HEK293T (cell line): ENCODE measurements at places on chromosomes 11 and 22.

DNA sequence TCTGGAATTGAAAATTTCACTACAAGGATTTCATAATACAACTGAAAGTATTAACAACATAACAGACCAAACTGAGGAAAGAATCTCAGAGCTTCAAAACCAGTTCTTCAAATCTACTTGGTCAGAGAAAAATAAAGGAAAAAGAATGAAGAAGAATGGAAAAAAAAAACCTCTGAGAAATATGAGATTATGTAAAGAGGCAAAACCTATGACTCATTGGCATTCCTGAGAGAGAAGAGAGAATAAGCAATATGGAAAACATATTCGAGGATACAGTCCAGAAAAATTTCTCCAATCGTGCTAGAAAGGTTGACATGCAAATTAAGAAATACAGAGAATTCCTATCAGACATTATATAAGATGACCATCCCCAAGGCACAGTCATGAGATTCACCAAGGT lies 23.4 kb upstream of the GPR83 start:
- no peak for DNase-seq

DNA sequence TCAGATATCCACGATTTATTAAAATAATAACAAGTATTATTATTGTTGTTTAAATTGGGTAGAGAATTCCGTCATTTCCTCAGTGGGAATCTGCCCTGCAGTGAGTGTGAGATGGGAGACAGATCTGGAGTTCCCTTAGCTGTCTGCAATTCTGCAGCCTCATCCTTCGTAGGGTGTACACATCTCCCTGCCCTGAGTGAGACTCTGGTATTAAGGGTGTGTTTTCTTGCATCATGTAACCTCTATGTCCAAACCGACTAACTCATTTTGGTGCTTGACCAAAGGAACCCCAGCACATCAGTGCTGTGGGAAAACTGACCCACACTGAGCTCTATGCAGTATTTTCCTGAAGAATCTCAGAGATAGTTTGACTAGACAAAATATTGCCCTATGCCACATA lies 157.6 kb downstream of the LDLRAD3 start:
- DNase-seq: no peak

DNA sequence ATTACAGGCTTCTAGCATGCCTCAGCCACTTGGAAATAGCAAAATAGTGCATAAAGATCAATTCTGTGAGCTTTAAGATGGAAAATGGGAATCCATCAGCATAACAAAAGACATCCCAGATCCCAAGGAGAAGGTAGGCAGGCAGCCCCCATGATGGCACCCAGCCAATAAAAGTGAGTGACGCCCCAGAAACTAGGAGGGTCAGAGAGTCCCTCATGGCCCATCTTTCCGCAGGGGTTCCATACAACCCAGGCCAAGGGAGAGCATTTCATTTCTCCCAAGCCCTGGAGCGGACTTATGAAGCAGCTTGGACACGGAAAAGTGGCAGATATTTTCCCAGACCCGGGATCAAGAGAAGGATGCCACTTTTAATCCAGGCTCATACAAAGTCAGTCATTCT lies 93.3 kb downstream of the ZC3H12C start:
- no peak for DNase-seq

- DNase-seq: no peak
Measured at GRCh38 chr11:121281698-121282097, 10.9 kb upstream of the SC5D start.

GRCh38 chr11:19562156-19562555 lies 150.5 kb upstream of the NAV2 start:
- no peak for DNase-seq

- DNase-seq: no peak
Measured at GRCh38 chr11:10975287-10975721, 117.5 kb upstream of the ZBED5 start.

DNA sequence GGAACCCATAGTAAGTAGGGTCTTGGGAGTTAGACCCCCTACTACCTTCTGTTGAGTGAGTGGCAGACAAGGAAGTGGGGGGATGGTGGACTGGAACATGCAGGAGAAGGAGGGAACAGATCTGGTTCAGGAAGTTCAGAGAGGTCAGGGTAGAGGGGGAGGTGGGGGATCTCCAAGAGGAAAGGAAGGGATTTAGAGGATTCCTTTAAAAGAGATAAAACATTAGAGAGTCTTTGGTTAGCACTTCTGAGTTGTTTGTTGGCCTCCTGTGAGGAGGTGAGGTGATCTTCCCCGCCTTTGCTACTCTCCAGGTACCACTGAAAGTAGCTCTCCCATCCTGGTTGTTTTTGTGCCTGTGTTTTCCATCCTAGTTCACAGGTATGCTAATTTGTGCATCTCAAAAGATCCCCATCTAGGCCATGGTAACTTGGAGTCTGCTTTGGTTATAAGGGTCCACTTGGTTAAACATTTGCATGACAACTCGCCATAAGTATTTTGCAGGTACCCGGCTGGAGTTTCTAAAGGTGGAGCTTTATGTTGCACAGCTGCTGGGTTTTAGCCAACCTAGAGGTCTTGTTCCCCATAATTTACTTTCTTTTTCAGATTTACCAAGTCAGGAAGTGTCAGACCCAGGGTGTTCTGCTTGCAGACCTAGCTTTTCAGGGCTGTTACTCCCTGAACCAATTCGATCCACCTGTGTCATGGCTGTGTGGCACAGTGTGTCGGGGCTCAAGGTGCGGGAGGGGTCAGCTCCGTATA lies 79.3 kb upstream of the SORL1 start:
- no peak for DNase-seq

- DNase-seq: no peak
Measured at GRCh38 chr11:31804312-31805036, 6.6 kb downstream of the PAX6 start.

DNA sequence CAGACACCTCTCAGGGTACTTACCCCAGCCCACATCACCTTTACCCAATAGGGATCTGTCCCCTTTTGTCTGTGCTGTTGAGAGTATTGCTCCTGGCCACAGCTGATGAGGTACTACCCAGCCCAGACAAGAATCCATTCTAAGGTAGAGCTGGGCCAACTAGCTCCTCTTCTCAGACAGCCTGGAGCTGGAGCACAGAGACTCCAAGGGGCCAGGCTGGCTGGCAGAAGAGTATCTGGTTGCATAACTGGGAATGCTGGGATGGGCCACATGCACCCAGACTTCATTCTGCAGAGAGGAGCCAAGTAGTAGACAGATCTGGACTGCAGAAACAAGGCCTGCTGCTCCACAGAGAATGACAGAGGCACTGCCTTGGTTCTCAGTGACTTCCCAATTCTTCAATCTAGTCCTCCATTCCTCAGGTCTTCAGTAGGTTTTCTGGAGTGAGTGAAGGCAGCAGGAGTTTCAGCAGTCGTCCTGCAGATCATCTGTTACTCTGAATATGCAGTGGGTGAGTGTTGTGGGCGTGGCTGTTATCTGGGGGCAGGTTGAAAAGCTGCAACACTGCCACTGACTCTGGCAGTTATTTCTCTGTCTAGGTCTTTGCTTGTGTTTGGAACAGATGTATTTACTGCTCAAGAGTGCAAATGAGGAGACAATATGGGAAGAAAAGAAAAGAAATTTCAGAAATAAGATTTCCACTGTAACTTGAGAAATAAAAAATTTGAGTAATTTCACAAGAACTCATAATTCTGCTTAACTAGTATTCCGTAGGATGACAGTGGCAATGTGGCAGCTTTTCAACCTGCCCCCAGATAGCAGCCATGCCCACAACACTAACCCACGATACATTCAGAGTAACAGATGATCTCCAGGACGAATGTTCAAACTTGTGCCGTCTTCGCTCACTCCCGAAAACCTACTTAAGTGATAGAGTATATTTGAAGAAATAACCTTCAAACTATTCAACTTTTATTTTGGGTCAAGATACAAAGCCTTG lies 34.9 kb downstream of the MAPK1 start:
- DNase-seq: no peak

GRCh38 chr11:13207665-13208594 lies 69.7 kb upstream of the BMAL1 start:
- DNase-seq: no peak

- DNase-seq: no peak
Measured at GRCh38 chr11:42709216-42709615, 602.6 kb upstream of the API5 start.

DNA sequence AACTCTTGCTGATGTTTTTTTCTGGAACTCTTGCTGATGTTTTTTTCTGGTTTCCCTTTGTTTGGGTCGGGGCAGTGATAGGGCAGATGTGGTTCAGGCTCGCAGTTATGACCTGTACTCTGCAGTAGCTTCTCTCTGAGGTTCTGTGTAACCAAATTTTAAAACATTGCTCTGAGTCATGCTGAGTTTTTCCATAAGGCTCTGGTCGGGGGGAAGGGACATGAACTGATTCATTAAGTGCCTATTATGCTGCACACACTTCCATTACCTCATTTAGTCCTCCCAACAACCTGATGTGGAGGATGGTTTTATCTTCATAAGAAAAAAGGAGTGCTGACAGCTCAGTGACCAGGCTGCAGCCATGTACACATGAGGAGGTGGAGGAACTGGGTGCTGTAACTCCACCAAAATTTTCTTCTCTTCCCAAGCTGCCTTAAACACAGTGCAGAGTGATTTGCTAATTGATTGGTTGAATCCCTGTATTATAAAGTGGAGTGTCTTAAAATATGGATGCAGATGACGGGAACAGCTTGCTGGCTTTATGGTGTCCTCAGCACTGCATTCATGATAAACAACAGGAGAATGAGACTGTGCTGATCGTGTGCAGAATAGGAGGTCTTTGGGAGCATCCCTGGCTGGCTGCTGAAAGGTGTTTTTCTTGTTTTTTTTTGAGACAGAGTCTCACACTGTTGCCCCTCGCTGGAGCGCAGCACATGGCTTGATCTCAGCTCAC lies 19.1 kb downstream of the TNRC6B start:
- no peak for DNase-seq

DNA sequence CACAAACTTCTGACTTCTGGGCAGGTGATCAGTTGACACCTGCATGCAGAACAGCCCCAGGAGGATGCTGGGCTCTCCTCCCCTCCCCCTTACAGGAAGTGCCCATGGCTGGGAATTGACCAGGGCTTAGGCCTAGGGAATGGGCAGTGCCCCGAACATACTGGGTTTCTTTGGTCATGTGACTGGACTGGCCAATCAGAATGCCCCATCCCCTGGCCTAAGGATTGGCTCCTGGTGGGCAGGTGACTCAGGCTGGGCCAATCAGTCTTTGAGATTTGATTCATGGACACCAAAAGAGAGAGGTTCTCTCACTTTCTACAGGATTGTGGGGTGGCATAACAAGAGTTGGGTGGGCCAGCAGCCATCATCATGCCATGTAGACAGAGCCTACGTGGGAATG lies 37.1 kb downstream of the MCM5 start:
- peak; percentile 66 for DNase-seq

GRCh38 chr11:125446279-125446678 lies 49.8 kb downstream of the FEZ1 start:
- DNase-seq: no peak

DNA sequence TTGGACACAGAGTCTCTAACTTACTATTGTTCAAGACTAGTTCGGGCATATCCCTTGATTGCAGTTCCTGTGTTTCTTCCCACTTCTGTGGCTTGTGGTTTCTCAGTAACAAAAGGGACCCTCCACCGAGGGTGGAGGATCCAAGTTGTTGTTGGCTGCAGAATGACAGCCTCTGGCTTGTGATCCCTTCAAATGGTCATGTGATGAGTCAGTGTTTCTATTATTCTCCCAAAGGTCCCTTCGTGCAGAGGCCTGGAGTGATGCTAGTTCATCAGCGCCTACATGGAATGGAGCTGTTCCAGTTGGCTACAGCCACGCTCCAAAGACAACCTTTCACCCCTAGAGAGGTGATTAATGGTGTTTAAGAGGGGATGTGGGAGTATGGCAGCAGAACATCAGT lies 2.6 kb upstream of the VWCE start:
- DNase-seq: no peak

GRCh38 chr11:77144196-77144856 lies 16.3 kb downstream of the MYO7A start:
- no peak for DNase-seq

GRCh38 chr22:43249789-43250471 lies 63.0 kb upstream of the TTLL12 start:
- DNase-seq: no peak

GRCh38 chr11:57547854-57548377 lies 10.5 kb downstream of the SMTNL1 start:
- no peak for DNase-seq

GRCh38 chr22:40210818-40211217 lies 33.1 kb downstream of the TNRC6B start:
- DNase-seq: no peak

DNA sequence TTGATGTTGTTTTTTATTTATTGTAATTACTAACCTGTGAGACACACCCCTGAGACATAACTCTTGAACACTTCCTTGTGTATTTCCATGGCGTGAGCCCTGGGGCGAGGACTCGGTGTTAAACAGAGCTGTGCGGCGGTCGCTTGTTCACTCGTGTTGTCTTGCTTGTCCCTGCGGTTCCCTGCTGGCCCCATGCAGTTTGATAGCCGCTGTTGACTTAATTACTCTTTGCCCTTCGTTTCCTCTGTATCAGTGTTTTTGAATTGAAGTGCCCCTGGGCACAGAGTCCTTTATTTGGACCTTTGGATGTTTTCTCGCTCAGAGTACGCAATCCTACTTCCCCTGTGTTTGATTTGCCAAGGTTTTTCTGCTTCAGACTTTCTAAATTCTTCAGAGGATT lies 52.7 kb downstream of the TBC1D22A start:
- DNase-seq: no peak

GRCh38 chr22:30754971-30755758 lies 60.5 kb downstream of the OSBP2 start:
- peak; percentile 78 for DNase-seq

DNA sequence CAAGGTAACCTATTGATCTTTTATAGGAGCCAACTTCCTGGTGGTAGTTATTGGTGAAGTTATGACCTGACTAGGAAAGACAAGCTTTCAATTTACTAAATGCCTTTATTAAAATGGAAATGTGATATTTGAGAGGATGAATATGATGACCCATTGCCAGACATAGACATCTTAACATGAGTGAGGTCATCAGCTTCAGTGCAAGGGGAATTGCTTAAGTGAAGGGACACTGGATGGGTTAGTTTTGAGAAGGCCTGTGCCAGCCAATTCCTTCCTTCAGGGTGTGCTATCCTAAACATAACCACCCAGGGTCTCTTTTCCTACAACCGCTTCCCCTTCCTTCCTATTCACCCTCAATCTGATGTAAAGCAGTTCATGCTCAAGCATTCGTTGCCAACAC lies 21.5 kb downstream of the NAV2 start:
- DNase-seq: no peak

DNA sequence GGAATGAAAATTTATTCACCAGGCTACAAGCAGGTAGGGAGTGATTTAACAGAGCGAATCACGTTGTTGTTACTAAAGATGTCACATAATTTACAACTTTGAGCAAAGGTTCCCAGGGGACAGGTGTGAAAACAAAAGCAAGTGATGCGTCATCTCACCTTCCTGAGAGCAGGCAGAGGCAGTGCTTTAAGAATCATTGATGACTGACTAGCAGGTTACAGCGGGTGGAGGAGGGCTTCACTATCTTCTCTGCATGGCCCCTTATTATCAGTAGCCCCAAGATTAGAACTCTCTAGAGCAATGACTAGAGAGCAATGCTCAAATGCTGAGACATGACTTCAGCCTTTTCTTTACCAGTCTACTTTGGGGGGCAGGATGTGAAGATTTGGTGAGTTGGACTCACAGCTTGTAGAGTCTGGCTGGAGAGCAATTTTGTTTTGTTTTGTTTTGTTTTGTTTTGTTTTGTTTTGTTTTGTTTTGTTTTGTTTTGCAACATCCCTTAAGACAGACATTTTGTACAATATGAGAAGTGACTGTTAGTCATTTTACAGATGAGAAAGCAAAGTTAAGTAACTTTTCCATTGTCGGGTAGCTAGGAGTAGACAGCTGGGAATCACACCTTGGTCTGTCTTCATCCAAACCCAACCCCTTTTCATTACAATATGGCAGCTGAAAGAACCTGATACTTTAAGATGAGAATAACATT lies 84.8 kb downstream of the SLC1A2 start:
- DNase-seq: no peak
